Upper lobe of right lung (tissue), 1 donor: ENCODE measurements at places on chromosomes 7 and 10. TPM values are rescaled to one million over a fixed set of nuclear protein-coding genes. Genes with fewer than 3 reads are reported as not detected.

The EPHB6 gene
- total RNA-seq, result 12.8 TPM

The LRRC18 gene
- total RNA-seq, result 0.96 TPM

The CAMK2G gene
- total RNA-seq, result 36.2 TPM

GRCh38 chr10:105146436-105146835 is 505.3 kb downstream of the SORCS3 start:
- DNase-seq, result no peak
- H3K36me3 ChIP-seq, result no peaks in the 10 kb centered on the region
- no peaks in the 10 kb centered on the region for H3K27me3 ChIP-seq
- no peak overlapping the region for H3K27ac ChIP-seq
- no peaks in the 10 kb centered on the region for H3K4me1 ChIP-seq
- no peak overlapping the region for H3K4me3 ChIP-seq

- H3K27ac ChIP-seq, result no peak overlapping the region
- no peaks in the 10 kb centered on the region for H3K36me3 ChIP-seq
- H3K4me1 ChIP-seq, result no peaks in the 10 kb centered on the region
- no peaks in the 10 kb centered on the region for H3K27me3 ChIP-seq
Observed at GRCh38 chr7:132500727-132501440, 75.4 kb downstream of the PLXNA4 start.

GRCh38 chr7:148286150-148286549 is 304.4 kb upstream of the C7orf33 start:
- no peaks in the 10 kb centered on the region for H3K36me3 ChIP-seq
- peaks cover 5% of the 10 kb centered on the region for H3K27me3 ChIP-seq
- H3K4me3 ChIP-seq, result no peak overlapping the region
- no peak for DNase-seq
- H3K4me1 ChIP-seq, result no peaks in the 10 kb centered on the region

DNA sequence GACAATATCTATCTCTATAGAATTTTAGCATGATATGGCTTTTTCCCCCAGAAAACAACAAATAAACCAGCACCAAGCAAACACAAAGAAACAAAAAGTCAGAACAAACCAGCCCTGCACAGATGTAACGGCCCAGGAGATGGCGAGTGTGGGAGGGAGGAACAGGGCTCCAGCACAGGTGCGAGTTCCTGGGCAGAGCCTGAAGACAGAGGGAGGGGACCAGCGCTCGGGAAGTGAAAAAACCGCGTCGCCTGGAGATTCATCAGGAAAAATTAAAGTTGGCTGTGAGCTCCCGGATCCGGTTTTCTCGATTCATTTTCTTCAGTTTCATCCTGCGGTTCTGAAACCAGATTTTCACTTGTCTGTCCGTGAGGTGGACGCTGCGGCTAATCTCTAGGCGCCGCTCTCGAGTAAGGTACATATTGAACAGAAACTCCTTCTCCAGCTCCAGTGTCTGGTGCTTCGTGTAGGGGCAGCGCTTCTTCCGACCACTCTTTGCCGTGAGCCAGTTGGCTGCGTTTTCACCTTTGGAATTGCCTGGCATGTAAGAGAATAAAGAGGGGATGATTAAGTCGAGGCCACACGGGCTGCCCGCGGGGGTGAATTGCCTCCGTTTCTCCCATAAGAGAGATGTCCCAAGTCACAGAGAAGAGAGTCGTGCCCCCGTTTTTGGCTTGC is 2.3 kb downstream of the HOXA10 start:
- H3K27ac ChIP-seq, result no peak overlapping the region
- no peaks in the 10 kb centered on the region for H3K36me3 ChIP-seq
- peak; percentile 55 for DNase-seq

DNA sequence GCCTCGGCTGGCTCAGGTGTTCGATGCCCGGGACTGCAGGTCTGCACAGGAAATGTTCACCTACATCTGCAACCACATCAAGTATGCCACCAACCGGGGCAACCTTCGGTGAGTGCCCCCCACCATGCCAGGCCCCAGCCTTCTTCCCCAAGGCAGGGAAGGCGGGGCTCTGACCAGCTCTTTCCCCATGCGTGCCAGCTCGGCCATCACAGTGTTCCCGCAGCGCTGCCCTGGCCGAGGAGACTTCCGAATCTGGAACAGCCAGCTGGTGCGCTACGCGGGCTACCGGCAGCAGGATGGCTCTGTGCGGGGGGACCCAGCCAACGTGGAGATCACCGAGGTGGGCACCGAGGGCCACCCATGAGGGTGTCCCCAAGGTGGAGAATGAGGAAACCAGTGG is 7.5 kb downstream of the NOS3 start:
- DNase-seq, result no peak
- peaks cover 24% of the 10 kb centered on the region for H3K4me1 ChIP-seq
- no peak overlapping the region for H3K27ac ChIP-seq
- H3K36me3 ChIP-seq, result no peaks in the 10 kb centered on the region
- no peak overlapping the region for H3K4me3 ChIP-seq

DNA sequence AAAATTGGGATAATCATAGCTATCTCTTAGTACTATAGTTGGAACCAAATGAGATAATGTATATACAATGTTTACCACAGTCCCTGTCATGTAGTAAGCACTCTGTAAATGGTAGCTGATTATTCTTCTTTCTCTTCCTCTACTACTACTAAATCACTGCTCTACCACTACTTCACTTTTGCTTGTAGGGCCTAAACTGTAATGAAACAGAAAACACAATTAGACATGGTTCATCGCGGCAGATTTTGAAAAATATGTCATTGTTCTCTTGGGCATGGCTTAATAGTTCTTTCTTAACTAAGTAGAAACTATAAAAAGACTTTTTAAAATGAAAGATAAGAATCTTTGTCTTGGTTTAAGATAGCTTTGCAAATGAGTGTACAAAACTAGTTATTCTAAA is 34.9 kb downstream of the R3HCC1L start:
- H3K36me3 ChIP-seq, result peaks cover 29% of the 10 kb centered on the region
- DNase-seq, result no peak
- H3K4me3 ChIP-seq, result no peak overlapping the region
- no peaks in the 10 kb centered on the region for H3K27me3 ChIP-seq
